ENCODE measurements at places on chromosomes 5 and 9. TPM values are rescaled to one million over a fixed set of nuclear protein-coding genes. Genes with fewer than 3 reads are reported as not detected.
A peak's percentile ranks its signal among the peaks of the same experiment; 100 is the strongest.

The POC5 gene
- total RNA-seq: 4.9 TPM

The PNPLA7 gene
- 32.1 TPM for total RNA-seq

DNA sequence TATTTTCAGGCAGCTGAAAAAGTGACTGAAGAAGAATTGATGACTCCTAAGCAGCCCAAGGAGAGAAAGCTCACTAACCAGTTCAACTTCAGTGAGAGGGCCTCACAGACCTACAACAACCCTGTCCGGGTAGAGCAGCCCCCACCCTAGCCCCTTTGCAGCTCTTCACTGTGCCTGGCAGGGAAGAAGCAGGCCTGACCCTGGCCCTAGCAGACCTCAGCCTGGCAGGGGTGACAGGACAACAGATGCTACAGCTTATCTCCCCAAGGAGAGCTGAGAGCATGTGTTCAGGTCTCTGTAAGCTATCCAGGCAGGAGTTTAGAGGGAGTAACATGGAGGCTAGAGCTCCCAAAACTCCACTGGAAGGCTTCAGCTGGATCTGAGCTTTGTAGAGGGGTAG is 31.8 kb downstream of the DNAI1 start:
- DNase-seq: peak; percentile 37

- DNase-seq: no peak
Measured at GRCh38 chr5:29150840-29151239, 2042.6 kb upstream of the CDH6 start.

The SOX30 gene
- total RNA-seq: not detected

The PARP8 gene
- total RNA-seq: 28.0 TPM

DNA sequence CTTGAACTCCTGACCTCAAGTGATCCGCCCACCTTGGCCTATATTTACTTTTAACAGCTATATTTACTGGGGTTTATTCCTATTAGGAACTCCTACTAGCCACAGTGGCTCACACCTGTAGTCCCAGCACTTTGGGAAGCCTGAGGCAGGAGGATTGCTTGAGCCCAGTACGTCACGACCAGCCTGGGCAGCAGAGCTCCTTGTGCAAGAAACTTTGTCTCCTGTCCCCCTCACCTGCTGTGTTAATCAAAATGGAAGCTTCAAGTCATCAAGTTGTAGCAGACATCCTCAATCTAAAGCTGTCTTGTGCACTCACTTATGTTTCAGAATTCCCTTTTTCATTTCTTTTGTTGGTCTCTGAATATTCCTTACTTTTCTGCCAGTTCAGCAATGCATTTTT is 15.0 kb upstream of the SPRY4 start:
- DNase-seq: peak; percentile 41

The CXCL14 gene
- 26.6 TPM for total RNA-seq
